ENCODE measurements at places on chromosomes 13 and 19.

DNA sequence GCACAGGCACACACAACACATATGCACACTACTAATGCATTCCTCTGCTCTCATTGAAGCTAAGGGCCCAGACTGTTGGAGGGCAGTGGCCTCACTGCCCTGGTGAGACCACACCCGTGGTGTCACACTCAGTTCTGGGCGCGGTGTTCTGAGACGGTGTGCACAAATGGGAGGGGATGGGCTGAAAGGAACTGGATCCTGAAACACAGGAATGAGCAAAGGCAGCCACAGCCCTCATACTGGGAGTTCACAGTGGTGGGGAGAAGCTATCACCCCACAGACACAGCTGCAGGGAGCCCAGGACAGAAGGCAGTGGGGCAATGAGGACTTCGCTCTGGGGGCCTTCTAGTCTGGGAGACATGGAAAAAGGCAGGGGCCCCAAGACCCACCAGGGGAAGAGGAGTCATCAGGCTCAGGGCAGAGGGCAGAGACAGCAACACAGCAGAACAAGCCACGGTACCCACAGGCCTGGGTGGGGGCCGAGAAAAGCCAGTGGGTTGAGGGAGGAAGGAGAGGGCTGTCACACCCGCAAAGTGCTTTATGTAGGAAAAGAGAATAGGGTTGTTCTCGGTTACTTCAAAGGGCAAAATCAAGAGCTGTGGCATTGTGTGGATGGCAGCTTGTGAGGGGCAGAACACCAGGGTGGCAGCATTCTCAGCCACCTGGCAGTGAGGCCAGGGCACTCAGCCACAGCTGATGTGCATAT, 75.4 kb upstream of the GPR183 start:
- peaks cover 11% of the 10 kb centered on the region for H3K36me3 ChIP-seq
- no peak for DNase-seq
- H3K4me3 ChIP-seq: no peak overlapping the region
- H3K27me3 ChIP-seq: no peaks in the 10 kb centered on the region

- no peaks in the 10 kb centered on the region for H3K4me1 ChIP-seq
- no peak for DNase-seq
- no peak overlapping the region for H3K4me3 ChIP-seq
- no peaks in the 10 kb centered on the region for H3K27me3 ChIP-seq
- no peak overlapping the region for H3K27ac ChIP-seq
Measured at GRCh38 chr19:33405254-33405552, 31.7 kb downstream of the CEBPG start.

- DNase-seq: peak; percentile 61
- peak overlapping the region; percentile 81 for H3K27ac ChIP-seq
- H3K4me3 ChIP-seq: peak overlapping the region; percentile 28
- no peaks in the 10 kb centered on the region for H3K27me3 ChIP-seq
- H3K36me3 ChIP-seq: peaks cover 28% of the 10 kb centered on the region
Measured at GRCh38 chr19:47660435-47660832, 51.5 kb downstream of the BICRA start.

- no peak for DNase-seq
- no peak overlapping the region for H3K27ac ChIP-seq
- peaks cover 28% of the 10 kb centered on the region for H3K4me1 ChIP-seq
- no peaks in the 10 kb centered on the region for H3K36me3 ChIP-seq
Measured at GRCh38 chr19:42149447-42150202, 17.4 kb upstream of the POU2F2 start.

DNA sequence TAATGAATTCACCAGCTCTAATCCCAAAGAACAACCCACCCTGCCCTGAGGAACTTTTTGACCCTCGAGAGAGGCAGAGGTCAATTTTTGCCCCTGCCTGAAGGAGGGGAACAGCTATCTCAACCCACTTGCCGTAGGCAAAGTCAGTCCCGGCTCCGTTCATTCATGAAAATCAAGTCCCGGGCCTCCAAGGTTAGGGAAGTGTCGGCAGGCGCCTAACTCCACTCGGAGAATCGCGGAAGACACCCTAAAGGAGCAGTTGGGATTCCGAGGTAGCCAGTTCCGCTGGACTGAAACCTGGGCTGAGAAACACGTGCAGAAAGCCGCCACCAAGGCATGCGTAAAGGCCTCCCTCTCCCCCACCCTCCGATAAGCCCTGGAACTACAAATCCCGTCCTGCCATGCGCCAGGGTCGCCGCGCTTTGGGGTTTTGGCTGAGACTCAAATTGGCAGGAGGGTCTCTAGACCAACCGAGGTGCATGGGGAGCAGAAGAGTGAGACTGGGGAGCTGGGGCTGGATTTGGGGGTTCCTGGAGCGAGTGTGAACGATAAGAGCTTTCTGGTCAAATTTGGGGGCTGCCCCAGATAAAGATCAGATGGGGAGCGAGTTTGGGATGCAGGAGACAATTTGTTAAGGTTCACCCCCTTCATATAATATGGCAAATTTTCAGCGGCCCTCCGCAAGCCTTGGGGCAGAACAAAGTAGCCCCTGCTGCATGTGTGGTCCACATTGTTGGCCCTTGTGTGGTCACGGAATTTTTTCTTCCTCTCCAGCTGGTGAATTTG, at the start of gene TNPO2:
Gene TNPO2 (minus strand): TSS at position 292 of the 786 bp plus-strand sequence. CDS start 2,955 bp downstream, outside the sequence.
- peak; percentile 51 for DNase-seq
- no peaks in the 10 kb centered on the region for H3K27me3 ChIP-seq
- peak within 1 kb of the TSS; percentile 89 for H3K27ac ChIP-seq

Measured in Calu3 (cell line).